Activated CD8-positive, alpha-beta T cell treated with anti-CD3 and anti-CD28 coated beads, Interleukin-2, amount 10 ng/mL, durations not matched to agents 7 days and 5 days (primary cell): ENCODE measurements at places on chromosomes 12 and 14.

DNA sequence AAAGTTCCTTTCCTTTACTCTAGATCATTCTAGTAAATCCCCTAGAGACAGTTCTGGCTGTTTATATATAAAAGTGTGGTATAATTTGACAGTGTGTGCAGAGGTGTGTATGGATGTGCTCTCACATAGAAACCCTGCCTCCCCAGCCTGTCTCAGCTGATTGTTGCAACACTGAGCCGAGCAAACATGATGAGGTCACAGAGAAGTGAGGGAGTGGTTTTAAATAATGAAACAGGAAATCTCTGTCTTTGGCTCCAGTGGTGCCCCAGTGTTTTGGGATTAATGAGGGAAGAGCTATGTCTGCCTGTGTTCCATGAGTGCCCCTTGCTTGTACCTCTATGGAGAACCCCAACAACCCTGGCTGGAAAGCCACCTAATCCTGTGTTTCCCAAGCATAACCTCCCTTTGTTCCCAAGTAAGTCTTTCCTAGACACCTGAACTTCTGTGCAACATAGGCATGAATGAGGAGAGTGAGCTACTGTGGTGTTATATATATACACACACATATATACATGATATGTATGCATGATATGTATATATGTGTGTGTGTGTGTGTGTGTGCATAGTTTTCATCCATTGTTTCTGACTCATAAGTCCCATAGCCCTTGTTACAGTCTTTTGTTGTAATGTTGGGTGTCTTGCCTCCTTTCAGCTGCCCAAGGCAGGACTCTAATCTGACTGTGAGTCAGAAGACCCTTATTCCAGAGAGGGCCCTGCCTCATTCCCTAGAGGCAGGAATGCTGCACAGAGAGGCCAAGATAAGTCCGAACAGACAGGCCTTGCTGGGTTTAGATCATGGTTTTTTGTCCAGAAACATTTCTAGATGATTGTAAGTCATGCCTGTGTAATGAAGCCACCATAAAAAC is 18.0 kb downstream of the TRAF3 start:
- H3K4me1 ChIP-seq = peaks cover 40% of the 10 kb centered on the region
- peak overlapping the region; percentile 76 for H3K27ac ChIP-seq
- no peaks in the 10 kb centered on the region for H3K27me3 ChIP-seq
- H3K36me3 ChIP-seq = peaks cover 28% of the 10 kb centered on the region

DNA sequence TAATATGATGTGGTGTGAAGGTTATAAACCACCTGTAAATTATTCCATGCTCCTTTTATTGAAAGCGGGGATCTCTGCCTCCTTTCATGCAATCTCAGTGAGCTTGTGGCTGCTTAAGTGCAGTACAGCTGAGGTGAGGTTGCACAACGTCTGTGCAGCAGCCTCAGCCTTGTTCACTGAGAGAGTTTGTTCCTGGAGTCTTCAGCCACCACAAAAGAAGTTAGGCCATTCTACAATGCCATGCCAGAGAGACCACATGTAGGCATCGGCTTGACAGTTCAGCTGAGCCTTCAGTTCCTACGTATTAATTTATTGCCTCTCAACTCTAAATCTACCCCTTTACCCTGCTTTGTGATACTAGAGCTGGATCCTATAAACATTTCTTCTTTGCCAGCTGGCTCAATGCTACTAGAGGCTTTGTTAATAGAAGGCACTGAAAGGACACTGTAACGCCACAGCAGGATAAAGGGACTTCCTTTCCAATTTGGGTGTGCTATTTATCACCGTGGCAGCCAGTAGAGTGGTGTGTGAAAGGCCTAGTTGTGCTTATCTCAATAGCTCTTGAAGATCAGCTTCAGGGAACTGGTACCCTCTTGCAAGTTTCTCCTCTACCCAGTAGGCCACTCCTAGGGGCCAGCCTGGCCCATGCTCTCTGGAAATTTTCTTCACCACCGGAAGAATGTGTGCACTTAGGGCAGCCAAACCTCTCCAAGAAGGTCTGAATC is 337.7 kb downstream of the IPO8 start:
- DNase-seq = no peak
- no peak overlapping the region for H3K4me3 ChIP-seq
- no peak overlapping the region for H3K27ac ChIP-seq

DNA sequence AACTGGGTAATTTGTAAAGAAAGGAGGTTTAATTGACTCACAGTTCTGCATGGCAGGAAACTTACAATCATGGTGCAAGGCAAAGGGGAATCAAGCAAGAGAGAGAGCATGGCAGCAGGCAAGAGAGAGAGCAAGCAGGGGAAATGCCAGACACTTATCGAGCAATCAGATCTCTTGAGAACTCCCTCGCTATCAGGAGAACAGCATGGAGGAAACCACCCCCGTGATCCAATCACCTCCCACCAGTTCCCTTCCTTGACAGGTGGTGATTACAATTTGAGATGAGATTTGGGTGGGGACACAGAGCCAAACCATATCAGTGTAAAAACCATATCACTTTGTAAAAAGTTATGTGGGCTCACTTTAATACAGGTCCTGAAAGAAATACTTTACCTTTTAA is 56.4 kb upstream of the NEDD1 start:
- H3K27ac ChIP-seq = no peak overlapping the region
- H3K36me3 ChIP-seq = no peaks in the 10 kb centered on the region
- no peak for DNase-seq
- no peaks in the 10 kb centered on the region for H3K4me1 ChIP-seq
- peaks cover 6% of the 10 kb centered on the region for H3K27me3 ChIP-seq

DNA sequence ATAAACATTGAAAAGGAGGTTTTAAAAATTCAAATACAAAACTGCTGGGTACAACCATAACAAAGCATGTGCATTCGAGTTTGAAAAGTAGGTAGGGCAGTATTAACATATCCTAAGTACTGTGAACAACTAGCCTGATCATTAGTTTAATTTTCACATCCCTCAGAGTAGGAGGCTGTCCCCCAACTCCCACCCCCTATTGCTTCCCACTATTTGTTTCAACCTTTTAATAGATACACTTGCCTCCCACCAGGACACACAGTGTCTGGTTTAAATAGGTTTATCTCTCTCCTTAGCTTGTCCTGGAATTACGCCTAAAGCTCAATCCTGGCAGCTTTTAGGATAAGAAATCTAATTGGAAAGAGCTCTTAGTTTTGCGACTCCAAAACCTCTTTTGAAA is 2.1 kb downstream of the TAOK3 start:
- DNase-seq = no peak
- peaks cover 3% of the 10 kb centered on the region for H3K27me3 ChIP-seq
- H3K4me3 ChIP-seq = peak overlapping the region; percentile 92
- H3K36me3 ChIP-seq = no peaks in the 10 kb centered on the region

DNA sequence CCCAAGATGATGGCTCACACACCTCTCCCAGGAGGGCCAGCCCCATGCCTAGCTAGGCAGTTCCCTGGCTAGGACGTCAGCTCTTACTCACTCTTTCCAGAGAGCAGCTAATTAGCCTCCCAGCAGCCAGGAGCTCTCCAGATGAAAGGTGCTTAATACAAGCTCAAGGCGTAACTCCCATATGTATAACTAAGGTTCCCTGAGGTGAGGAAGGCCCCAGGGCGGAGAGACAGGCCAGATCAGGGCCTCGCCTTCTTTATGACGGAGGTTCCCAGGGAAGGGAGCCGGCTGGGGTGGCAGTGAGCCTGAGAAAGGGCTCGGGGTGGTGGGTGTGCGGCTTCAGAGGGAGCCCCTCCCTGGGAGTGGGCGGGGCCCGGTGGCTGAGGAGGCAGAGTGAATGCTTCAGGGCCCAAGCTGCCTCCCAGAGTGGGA is 26.4 kb upstream of the ZFP36L1 start:
- peaks cover 65% of the 10 kb centered on the region for H3K4me1 ChIP-seq
- H3K27ac ChIP-seq = no peak overlapping the region
- no peak overlapping the region for H3K4me3 ChIP-seq
- DNase-seq = no peak
- H3K36me3 ChIP-seq = no peaks in the 10 kb centered on the region

- peaks cover 6% of the 10 kb centered on the region for H3K27me3 ChIP-seq
- no peak overlapping the region for H3K4me3 ChIP-seq
- H3K27ac ChIP-seq = no peak overlapping the region
- no peak for DNase-seq
Measured at GRCh38 chr12:80173083-80173864, 73.9 kb downstream of the OTOGL start.

- H3K36me3 ChIP-seq = no peaks in the 10 kb centered on the region
- H3K27ac ChIP-seq = no peak overlapping the region
- H3K4me3 ChIP-seq = no peak overlapping the region
- no peaks in the 10 kb centered on the region for H3K27me3 ChIP-seq
Measured at GRCh38 chr14:90644882-90645281, 171.3 kb downstream of the TTC7B start.

DNA sequence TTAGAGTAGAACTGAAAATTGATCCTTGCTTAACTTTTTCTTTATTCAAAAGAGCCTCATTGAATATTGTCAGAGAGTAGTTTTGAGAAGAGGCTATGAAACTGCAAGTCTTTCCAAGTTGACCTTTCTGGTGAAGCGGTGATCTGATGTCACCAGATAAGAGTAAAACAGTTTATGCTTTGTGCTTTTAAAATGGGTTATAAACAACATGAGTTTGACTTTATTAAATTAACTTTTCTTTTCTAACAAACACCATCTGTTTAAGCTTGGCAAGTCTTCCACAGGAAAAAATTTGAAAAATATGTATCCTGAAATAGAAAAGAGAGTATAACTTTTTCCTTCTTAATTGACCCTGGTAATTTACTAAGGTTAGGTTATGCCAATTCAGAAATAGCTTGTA is 408.7 kb upstream of the NOVA1 start:
- H3K4me1 ChIP-seq = no peaks in the 10 kb centered on the region
- H3K36me3 ChIP-seq = no peaks in the 10 kb centered on the region
- DNase-seq = no peak
- no peaks in the 10 kb centered on the region for H3K27me3 ChIP-seq
- H3K4me3 ChIP-seq = no peak overlapping the region

DNA sequence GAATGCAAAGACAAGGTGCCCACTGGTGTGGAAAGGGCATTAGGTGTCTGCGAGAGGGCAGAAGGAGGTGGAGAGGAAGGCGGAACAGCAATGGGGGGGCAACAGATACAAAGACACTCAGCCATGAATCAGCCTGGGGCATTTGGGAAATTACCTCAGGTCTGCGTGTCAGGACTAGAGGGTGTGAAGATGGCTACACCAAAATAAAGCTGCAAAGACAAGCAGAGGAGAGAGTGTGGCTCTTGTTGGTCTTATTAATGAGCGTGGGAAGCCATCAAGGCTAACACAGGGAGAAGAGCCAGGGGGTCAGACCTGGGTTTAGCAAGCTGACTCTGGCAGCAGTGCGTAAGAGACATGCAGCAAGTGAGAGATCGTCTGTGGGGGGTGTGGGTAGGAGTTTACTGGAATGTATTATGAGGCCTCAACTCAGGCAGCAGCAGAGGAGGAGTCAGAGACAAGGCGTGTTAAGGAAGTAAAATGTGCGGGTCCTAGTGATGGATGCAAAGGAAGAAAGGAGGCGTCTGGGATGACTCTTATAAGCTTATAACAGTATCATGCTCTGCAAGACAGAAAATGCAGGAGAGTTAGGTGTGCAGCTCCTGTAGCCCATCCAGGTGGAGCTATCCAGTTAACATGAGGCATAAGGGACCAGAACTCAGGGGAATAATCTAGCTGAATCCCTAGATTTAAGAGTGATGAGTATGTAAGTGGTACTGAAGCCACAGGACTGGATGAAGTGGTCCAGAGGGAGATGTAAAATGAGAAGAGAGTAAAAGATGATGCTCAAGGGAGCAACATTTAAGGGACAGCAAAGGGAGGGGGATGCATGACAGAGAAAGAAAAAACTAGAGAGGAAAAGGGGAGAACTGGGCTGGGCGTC is 50.4 kb downstream of the KCNK10 start:
- H3K36me3 ChIP-seq = no peaks in the 10 kb centered on the region
- H3K4me1 ChIP-seq = no peaks in the 10 kb centered on the region
- H3K4me3 ChIP-seq = no peak overlapping the region
- no peak for DNase-seq
- H3K27ac ChIP-seq = no peak overlapping the region

DNA sequence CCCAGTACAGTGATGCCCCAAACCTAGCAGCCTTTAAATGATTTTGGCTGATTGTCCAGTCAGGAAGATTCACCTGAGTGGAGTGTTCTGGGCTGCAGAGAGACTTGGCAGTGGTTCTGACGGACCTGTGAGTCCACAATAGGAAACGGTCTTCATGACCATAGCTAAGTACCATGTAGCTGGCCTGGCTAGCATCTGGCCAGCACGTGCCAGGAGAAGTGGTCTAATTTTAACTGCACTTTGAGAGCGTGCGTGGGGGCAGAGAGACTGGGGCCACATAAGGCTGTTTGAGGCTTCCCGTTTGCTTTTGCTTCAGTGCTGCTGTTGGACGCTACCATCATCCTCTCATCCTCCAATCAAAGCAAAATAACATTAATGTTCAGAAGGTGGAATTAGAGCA is 54.7 kb downstream of the PPM1A start:
- no peaks in the 10 kb centered on the region for H3K4me1 ChIP-seq
- DNase-seq = no peak
- H3K4me3 ChIP-seq = no peak overlapping the region
- no peak overlapping the region for H3K27ac ChIP-seq
- H3K27me3 ChIP-seq = no peaks in the 10 kb centered on the region

DNA sequence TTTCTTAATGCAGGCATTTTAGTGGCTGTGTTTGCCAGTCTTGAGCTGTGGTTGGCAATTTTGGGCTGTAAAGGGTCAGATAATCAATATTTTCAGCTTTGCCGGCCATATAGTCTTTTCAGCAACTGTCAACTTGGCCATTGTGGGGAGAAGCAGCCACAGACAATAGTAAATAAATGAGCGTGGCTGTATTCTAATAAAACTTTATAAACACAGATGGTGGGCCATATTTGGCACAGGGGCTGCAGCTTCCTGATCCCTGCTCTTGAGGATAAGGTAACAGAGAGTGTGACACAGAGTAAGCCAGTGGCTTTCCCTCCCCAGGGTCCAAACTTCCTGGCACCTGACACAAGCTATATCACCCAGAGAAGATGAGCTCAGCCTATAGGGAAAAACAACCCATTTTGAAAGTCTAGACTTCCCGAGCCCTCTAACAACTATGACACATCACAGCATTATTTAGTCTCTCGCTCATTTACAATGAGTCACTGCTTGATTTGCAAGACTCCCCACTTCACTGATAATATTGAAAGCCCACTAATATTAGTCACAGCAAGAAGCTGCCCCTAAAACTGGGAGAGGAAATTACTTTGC is 163.1 kb upstream of the TMPO start:
- H3K4me3 ChIP-seq = no peak overlapping the region
- no peaks in the 10 kb centered on the region for H3K36me3 ChIP-seq
- H3K4me1 ChIP-seq = no peaks in the 10 kb centered on the region
- H3K27me3 ChIP-seq = peaks cover 16% of the 10 kb centered on the region
- DNase-seq = no peak
- no peak overlapping the region for H3K27ac ChIP-seq

- peaks cover 5% of the 10 kb centered on the region for H3K27me3 ChIP-seq
- no peak for DNase-seq
- no peak overlapping the region for H3K4me3 ChIP-seq
- no peaks in the 10 kb centered on the region for H3K36me3 ChIP-seq
Measured at GRCh38 chr12:94582591-94582990, 67.8 kb downstream of the TMCC3 start.

- H3K36me3 ChIP-seq = no peaks in the 10 kb centered on the region
- no peak overlapping the region for H3K27ac ChIP-seq
- peaks cover 10% of the 10 kb centered on the region for H3K27me3 ChIP-seq
- H3K4me3 ChIP-seq = no peak overlapping the region
Measured at GRCh38 chr12:3336606-3337311, 154.2 kb upstream of the PRMT8 start.

GRCh38 chr14:24848102-24848790 is 201.7 kb downstream of the STXBP6 start:
- H3K36me3 ChIP-seq = no peaks in the 10 kb centered on the region
- DNase-seq = no peak
- no peak overlapping the region for H3K27ac ChIP-seq
- H3K4me3 ChIP-seq = no peak overlapping the region

GRCh38 chr14:50225067-50225973 is 6.1 kb downstream of the SOS2 start:
- H3K4me1 ChIP-seq = peaks cover 43% of the 10 kb centered on the region
- no peaks in the 10 kb centered on the region for H3K27me3 ChIP-seq
- no peak for DNase-seq
